DND-41 (cell line): ENCODE measurements at places on chromosomes 13 and 19.

DNA sequence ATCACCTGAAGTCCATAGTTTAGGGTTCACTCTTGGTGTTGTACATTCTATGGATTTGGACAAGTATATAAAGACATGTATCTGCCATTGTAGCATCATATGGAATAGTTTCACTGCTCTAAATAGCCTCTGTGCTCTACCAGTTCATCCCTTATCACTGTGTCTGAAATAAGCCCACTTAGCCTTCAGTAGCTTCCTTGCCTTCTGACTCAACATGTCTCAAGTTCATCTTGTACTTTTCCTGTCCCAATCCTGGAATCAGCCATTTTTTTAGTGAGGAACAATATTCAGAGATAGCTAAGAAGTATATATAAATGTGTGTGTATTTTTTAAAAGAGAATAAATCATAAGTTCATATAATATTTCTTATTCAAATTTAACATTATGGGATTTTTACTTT lies 79.2 kb downstream of the DHRS12 start:
- no peak for DNase-seq

DNA sequence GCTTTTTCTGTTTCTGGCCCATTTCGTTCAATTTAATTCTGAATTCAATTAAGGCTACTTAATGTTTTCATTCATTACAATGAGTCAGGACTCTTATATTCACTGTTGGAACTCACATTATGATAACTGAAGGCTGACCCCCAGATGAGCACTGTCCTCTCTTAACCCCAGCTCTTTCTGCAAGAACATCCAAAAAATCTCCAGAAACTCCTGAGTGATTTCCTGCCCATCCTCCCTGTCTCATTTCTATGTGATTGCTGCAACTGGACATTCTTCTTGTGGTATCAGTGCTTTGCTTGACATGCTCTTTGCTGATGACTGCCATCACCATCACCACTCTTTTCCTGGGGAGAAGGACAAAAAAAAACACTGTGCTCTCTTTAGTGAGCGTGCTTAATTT lies 240.3 kb downstream of the SPRY2 start:
- no peak for DNase-seq

GRCh38 chr13:113992276-113993005 lies 18.6 kb upstream of the C13orf46 start:
- no peak for DNase-seq

DNA sequence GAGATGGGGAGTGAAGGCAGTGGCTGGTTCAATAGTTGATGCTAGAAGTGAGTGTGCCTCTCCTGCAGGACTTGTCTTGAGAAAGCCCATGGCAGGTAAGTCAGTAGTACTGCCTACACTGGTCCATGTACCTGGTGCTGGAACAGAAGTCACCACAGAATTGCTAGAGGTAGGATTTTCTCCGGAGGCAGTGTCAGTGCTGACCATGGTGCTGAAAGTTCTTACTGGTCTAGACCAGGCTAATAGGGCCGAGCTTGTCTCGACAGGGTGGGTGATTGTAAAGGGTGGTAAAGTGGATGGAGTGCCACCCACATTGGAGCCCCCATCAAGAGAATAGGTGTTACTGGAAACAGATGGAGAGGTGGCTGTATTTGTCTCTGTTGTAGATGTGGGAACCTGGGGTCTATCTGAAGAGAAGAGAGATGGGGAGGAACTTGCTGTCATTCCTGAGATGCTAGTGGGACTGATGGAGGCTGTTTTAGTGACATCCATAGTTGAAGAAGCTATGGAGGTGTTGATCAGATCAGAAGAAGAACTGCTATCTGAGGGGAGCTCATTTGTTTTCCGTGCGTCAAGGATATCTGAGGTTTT lies 36.6 kb downstream of the MUC16 start:
- peak; percentile 53 for DNase-seq

- DNase-seq, result no peak
Measured at GRCh38 chr13:79936368-79937136, 404.4 kb downstream of the SPRY2 start.

DNA sequence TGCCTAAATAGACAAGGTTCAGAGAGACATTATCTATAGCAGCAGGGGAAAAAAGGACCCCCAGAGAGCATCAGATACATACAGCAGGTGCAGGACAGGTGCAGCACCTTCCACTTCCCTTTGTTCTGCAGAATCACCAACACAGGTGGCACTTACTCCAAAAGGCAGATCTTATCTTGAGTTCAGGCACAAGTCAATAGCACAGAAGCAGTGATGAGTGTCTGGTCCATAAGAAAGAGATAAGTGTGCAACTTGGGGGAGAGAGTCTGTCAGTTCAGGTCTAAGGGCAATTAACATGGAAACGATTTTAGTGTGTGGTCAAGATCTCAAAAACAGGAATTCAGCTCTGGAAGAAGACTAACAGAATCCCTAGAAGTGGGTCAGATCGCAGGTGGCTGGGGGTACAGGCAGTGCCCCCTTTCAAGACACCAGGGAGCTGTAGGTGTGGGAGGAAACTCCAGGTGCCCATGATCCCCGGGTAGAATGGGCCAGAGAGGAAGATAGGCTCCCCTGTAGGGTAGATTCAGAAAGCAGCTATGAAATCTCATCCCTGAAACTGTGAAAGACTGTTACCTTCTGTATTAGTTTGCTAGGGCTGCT lies 40.6 kb downstream of the TNFSF11 start:
- no peak for DNase-seq

- DNase-seq, result no peak
Measured at GRCh38 chr13:27857282-27857681, 62.5 kb upstream of the PDX1 start.

GRCh38 chr13:31409678-31410356 lies 210.0 kb downstream of the B3GLCT start:
- DNase-seq, result no peak

DNA sequence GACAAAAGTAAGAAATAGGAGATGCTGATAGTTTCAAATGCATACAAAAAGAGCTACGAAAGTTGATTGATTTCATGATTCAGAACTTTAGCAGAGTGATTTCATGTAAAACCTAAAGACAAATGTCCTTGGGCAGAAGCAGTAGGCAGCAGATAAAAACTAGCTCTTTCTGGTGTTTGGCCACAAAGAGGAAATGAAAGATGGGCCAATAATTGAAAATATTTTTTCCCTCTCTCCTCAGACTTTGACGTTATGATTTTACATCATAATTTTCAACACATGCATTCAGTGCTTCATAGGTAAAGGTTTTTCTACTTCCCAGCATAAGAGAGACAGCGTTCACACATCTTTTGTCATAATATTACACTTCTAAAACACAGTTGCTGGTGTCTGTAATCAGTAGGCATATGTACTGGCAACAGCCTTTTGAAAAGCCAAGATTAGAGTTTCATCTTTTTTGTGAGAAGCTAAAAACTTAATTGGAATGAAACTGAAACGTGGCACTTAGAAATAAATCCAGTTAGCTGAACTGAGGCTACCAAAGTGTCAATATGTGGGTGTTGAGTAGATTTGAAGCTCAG lies 9.3 kb downstream of the SCEL start:
- no peak for DNase-seq

DNA sequence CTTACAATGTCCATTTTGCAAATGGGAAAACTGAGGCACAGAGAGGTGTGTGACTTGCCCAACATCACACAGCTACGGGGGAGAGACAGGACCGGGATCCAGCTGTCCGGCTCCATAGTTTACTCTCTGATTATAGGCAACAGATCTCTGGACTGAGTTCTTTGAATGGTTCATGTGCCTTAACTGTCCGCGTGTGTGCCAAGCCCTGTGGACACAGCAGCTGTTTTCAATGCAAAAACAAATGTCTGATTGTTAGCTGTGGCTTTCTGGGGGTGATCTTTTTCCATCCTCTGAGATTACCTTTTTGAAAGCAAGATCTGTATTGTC lies 94.1 kb downstream of the KL start:
- no peak for DNase-seq

DNA sequence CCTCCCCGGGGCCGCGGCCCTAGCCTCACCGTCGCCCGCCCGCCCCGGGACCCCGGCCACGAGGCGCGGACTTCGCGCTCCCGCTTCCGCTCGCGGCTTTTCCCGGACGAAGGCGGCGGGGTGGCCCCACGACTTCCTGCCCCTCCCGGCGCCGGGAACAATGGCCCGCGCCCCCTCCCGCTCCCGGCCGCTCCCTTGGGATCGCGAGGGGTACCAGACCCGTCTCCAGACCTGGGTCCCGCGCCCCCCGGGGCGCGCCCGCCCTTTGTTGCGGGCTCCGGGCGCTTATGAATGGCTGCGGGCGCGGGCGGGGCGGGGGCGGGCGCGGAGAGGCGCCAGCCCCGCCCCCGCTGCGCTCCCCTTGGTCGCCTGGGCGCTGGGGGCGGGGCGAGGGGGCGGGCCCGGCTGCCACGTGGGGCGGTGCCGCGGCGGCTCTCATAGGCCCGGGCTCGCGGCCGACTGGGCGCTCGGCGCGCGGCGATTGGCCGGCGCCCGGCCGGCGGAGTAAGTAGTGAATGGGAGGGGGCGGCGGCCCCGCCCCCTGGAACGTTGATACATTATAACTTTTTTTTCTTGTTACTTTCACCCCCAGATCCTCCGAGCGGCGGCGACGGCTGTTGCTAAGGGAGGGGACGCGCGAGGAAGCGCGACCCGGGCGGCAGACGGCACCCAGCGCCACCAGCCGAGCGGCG lies 1.1 kb downstream of the MIDN start:
- DNase-seq, result peak; percentile 96

DNA sequence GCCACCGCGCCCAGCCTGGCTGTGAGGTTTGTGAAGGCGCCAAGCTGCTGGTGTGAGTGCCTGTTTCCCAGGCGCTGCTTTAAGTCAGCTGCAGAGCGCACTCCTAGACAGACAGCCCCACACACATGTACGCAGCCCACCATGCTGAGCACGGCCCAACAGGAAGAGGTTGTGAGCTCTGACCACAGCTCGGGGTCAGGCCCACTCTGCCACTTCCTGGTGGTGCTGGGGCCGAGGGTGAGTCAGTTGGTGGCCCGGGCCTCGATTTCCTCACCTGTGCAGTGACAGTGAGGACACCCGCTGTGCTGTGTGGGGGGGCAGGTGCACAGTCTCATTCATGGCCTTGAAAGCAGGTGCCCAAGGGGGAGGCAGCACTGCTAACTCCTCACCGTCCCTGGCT lies 106.7 kb downstream of the KDM4B start:
- no peak for DNase-seq

DNA sequence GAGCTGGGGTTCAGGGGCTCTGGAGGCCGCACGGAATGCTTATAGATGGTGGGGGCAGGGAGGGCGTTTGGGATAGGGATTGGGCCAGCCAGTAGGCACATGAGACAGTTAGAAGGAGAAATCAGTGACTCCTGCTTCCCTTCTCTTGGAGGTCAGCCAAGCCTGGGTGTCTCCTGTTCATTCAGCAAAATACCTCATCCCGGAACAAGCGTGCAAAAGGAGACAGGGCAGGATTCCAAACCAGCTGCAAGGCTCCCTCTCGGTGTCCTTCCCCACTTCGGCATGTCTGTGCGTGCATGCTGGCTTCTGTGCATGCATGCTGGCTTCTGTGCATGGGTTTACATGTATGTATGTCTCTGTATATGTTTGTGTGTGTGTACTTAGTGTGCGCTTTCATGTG lies 37.3 kb upstream of the PEPD start:
- no peak for DNase-seq

DNA sequence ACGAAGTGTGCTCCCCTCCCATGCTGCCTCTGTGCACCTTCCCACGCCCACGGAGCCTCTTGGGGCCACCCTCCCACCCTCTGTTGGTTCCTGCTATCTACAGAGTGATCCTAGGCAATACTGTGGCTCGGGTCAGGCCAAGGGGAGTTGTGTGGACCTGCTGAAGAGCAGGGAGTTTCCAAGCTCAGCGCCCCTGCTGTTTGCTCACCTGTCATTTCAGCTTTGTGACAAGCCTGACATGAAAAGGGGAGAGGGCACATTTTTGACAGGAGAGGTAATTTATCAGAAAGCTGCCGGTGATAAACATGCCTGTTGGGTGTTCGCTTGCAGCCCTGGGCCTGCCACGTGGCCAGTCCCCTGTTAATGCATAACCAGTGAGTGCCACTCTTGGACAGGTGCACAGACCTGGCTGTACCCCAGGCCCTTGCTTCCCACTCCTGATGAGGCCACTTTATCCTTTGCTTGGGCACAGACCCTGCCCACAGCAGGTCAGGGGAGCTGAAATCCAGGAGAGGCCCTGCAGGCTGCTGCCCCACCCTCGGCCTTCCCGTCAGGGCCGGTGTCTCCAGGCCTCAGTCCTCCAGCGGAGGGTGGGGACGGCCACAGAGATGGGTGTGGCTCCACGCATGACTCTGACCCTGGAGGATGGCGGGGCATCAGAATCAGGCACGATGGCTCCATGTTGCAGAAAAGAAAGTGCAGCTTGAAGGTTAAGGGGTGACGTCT lies 201.5 kb upstream of the GPR12 start:
- no peak for DNase-seq

- DNase-seq, result no peak
Measured at GRCh38 chr13:28704282-28704681, 14.5 kb downstream of the SLC46A3 start.

DNA sequence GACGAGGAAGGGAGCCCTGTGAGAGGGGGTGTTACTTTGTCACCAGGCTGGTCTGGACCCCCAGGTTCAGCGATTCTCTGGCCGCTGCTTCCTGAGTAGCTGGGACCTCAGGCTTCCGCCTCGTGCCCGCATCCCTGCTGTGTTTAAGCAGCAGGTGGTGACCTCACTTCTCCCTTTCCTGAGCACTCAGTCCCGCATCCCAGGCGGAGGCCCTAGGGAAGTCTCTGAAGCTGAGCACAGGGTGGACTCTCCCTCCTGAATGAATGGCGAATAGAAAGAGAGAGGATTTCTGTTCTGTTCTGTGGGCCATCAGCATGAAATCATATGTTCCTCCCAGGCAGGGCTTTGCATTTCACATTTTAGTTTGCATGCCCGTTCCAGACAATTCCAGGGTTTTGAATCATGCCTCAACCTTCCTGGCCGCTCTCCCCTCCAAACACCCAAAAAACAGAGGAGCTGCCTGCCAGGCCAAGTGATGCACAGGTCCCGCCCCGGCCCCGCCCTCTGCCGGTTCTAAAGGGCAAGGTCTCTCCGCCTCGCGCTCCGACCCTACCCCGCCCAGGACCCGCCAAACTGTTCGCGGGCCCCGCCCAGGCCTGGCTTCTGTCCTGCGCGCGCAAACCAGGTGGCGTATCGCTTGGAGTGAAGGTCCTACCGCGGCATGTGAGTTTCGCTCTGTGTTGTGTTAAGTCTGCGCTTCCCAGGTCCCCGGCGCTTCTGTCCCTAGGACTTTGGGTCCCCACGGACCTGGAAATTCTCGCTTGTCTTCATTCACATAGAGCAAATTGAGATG lies 35.1 kb upstream of the ZNF808 start:
- DNase-seq, result peak; percentile 89

- no peak for DNase-seq
Measured at GRCh38 chr19:35279374-35279773, 3.0 kb upstream of the HAMP start.
